ENCODE measurements at places on chromosomes 2 and 18.

- DNase-seq: no peak
Measured at GRCh38 chr2:157849591-157849990, 26.5 kb downstream of the ACVR1 start.

DNA sequence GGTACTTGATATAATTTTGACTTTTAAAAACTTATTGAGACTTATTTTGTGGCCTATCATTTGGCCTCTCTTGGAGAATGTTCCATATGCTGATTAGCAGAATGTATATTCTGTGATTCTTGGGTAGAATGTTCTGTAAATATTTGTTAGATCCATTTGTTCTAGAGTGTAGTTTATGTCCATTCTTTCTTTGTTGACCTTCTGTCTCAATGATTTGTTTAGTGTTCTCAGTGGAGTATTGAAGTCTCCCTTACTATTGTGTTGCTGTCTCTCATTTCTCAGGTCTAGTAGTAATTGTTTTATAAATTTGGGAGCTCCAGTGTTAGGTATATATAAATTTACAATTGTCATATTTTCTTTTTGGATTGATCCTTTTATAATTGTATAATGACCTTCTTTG, 349.6 kb upstream of the CWC22 start:
- no peak for DNase-seq

GRCh38 chr2:205115511-205115910, 566.8 kb upstream of the NRP2 start:
- DNase-seq: no peak

GRCh38 chr2:111626037-111626864, 257.7 kb downstream of the ANAPC1 start:
- DNase-seq: no peak

- no peak for DNase-seq
Measured at GRCh38 chr2:51899643-51900042, 867.7 kb upstream of the NRXN1 start.

GRCh38 chr2:203016716-203017115, 2.0 kb downstream of the NBEAL1 start:
- no peak for DNase-seq

- DNase-seq: no peak
Measured at GRCh38 chr2:55078956-55079355, 28.7 kb upstream of the RTN4 start.

GRCh38 chr2:18544171-18544570, 16.3 kb downstream of the RDH14 start:
- no peak for DNase-seq

DNA sequence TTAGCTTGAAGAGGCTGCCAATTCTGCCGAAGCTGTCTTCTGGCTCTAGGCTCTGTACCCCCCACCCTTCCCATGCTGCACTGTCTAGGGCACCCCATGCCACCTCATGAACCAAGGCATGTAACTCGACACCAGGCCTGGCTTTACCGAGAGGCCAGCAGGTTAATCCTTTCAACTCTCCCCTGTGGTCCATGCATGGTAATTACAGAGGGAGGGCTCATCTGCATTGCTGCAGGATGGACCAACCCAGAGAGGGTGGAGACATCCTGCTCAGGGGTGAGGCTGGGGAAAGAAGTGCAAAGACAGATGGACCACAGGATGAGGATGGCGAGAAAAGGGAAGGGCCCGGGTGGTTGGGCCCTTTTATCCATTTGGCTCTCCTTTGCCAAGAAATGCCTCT, 65.8 kb downstream of the KCTD1 start:
- DNase-seq: no peak

- no peak for DNase-seq
Measured at GRCh38 chr18:44693030-44693784, 12.5 kb downstream of the SETBP1 start.

GRCh38 chr18:64238076-64238475, 89.2 kb upstream of the LINC00305 start:
- DNase-seq: no peak

DNA sequence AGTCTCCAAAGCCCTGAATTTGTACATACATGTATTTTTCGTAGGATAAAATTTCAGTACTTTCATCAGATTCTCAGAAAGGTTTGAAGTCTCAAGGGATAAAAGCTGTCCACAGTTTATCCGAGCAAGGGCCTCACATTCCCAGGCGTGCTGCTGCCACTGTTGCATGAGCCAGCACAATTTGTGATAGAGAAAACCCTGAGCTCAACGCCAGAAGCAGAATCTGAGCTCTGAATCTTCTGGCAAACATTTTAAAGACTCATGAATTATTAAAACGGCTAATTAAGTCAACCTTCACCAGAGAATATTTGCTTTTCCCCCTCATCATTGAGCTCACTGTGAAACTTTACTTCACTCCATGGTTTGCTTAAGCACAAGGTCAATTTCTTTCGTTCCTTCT, 38.5 kb upstream of the STPG4 start:
- DNase-seq: no peak

GRCh38 chr2:51003345-51004192, 28.4 kb downstream of the NRXN1 start:
- no peak for DNase-seq

Data from brain pericyte (primary cell).